DND-41 (cell line): ENCODE measurements at places on chromosomes 11 and 22.

GRCh38 chr11:59196777-59197176 is 15.9 kb downstream of the MPEG1 start:
- no peak for DNase-seq

- DNase-seq, result no peak
Measured at GRCh38 chr11:11215944-11216343, 137.1 kb downstream of the CSNK2A3 start.

DNA sequence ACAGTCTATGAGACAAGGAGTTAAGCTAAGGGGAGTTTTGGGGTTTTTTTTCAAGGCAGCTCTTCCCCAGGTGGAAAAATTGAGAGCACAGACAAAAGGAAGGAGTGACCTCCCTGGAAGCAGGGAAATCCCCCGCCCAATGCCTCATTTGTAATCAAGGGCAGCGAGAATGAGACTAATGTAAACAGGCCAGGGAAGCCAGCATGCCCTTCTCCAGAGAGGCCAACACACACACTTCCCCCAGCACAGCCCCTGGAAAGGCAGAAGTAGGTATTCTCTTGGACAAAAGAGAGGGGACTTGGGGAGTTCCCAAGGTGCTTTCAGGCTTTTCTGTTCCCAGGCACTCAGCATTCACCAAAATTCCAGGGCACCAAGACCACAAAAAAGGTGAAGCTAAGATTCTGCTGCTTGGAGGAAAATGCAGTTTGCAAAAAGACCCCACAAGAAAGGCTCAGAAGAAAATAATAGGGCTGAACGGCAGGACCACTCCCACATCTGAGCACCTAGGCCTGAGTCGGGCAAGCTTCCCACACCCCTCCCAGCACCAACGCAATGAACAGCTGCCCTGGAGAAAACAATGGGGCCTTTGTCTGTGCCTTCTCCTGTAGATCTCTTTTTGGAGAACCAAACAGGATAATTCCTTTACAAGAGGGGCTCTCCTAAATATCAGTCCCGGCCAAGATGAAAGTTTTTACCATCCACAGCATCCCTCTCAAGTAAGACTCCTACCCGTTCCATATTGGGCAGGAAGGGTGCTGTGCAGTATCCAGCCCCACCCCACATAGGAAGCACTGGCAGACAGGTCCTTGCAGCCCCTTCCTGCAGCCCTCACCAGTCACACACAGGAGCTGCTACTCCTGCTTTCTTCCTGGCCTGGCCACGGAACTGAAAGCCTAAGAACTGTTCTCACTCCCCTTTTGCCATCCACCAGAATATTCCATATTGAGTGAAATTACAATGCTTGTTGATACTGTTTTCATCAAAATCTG is 70.7 kb upstream of the AKIP1 start:
- no peak for DNase-seq

- no peak for DNase-seq
Measured at GRCh38 chr11:88535916-88536547, 198.5 kb upstream of the CTSC start.

- no peak for DNase-seq
Measured at GRCh38 chr11:65503949-65504673, 5.3 kb downstream of the MALAT1 start.

DNA sequence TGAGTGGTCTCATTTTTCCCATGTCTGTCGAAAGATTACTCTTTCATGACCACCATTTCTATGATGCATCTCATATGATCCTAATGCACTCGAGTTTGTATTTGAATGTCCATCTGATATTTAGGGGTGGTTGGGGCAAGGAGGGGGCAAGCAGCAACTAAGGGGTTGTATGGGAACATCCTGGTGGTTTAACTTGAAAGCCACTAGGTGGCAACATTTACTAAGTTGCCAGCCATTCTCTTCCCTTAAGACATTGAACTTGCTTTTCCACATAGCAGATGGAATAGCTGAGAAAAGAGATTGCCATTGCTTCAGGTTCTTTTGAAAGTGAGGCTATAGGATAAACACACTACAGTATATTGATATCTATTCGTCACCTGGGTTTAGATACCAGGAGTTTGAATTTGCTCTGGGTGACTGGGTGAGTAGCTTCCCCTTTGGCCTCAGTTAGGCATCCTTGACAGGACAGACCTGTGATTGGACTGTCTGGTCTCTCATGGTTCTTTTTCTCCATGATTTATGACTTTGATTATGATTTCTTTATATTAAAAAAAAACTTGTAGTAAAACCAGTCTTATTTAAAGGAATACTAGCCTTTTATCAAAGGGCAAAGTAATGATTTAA is 32.4 kb downstream of the NF2 start:
- peak; percentile 26 for DNase-seq

DNA sequence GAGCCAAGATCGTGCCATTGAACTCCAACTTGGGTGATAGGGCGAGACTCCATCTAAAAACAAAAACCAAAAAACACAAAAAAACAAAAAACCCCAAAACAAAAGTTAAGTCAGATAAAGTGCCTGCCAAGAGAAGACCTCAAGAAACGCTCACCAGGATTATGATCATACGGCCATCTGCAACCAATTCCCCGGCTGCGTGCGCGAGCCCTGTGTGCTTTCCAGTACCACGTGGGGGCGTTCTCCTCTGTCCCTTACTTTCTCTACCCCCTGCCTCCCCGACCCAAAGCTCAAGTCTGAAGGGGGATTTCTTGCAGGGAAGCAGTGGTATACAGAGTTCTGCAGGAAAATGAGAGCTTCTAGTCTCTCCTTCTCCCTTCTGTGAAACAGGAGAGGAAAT is 10.5 kb upstream of the RPS19BP1 start:
- DNase-seq, result peak; percentile 39

- no peak for DNase-seq
Measured at GRCh38 chr11:63870351-63871140, 31.6 kb downstream of the MARK2 start.

GRCh38 chr11:72039031-72039855 is 40.5 kb downstream of the IL18BP start:
- no peak for DNase-seq

- DNase-seq, result peak; percentile 12
Measured at GRCh38 chr22:41799486-41800347, 762 bp upstream of the CCDC134 start.

DNA sequence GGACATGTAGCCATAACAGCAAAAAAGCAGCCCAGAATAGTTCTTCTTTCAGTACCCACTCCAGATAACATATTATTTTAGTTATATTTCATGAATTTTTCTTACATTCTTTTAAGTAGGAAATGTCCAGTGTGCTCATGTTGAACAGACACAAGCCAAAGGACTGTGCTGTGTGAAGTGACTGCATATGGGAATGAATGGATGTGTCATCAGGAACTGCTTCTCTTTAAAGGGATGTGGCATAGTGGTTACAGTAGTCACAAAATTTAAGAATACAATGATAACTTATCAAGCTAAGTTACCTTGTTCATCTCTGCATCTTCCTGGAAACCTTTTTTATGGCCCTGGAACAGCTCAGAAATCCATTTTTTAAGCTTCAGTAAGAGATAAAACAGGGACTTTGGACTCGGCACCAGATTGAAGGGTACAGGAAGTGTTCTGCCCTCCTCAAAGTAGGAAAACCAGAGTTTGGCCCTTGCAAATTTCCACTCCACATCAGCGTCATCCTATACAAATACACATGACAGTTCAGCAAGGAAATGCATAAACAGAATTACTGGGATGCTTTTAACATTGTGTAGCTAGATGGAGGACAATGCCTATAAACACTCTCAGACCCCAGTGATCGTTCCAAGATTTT is 112.8 kb downstream of the TRPC6 start:
- no peak for DNase-seq

DNA sequence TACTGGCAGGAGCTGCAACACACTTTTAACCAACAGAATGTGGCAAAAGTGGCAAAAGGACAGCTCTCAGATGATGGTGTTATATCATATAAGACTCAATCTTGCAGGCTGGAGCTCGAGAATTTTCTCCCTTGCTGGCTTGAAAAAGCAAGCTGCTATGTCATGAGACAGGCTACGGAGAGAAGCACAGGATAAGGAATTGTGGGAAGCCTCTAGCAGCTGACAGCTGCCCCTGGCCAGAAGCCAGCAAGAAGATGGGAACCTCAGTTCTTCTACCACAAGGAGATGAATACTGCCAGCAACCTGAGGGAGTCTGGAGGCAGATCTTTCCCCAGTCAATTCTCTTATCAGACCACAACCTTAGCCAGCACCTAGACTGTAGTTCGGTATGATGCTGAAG is 24.6 kb downstream of the FXYD6 start:
- DNase-seq, result no peak

GRCh38 chr11:70595452-70595851 is 197.1 kb downstream of the CTTN start:
- DNase-seq, result no peak

DNA sequence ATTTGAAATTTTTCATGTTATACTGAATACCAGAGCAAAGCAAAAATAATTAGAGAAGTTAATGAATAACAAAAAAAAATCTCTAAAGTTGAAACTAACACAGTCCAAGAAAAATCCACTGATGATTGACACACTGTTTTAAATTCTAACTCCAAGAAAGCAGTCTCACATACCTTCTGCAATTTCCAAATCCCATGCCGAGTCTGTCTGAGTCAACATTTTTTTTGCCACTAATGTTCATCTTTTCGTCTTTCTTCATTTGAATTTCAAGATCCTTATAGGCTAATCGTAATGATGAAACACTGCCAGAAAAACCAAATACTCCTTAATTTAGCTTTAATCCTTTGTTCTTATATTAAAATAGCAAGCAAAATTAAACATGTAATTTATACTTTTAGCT is 39.5 kb downstream of the ARFGAP3 start:
- DNase-seq, result no peak

GRCh38 chr11:6152126-6152525 is 18.0 kb downstream of the OR52B2 start:
- DNase-seq, result no peak

- no peak for DNase-seq
Measured at GRCh38 chr11:117315285-117316196, 515 bp downstream of the BACE1 start.

DNA sequence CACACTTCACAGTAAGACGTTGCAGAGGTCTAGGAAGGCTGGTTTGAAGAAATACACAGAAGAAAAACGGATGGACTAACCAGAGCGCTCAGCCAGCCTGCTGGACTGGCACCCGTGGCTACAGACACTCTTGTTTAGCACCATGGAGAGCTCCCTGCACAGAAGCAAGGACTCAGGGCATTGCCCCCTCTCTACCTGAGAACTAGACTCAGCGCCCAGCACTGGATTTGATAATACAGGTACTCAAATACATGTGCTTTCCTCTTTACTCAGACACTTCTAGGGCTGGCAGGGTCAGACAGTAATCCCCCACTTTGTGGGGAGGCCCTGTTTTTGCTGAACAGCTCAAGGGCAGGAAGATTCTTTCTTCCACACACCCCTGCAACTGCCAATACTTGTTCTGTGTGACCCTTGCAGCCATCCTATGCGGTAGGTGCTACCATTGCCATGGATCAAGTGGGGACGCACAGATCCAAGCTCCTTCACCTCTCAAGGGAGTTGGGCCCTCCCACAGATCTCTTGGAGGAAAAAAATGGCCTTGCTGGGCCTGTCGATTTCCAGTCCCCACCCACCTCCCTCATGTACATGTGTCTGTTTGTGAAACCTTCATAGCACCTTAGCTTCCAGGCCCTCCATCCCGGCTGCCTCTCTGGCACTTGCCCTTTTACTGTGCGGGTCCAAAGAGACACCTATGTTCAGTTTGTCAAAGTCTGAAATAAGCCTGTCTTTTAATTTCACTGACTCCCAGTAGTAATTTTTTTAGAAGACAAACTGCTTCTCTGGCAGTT is 5.1 kb upstream of the P2RX6 start:
- peak; percentile 70 for DNase-seq

- no peak for DNase-seq
Measured at GRCh38 chr22:48667289-48667688, 1160.4 kb downstream of the BRD1 start.

DNA sequence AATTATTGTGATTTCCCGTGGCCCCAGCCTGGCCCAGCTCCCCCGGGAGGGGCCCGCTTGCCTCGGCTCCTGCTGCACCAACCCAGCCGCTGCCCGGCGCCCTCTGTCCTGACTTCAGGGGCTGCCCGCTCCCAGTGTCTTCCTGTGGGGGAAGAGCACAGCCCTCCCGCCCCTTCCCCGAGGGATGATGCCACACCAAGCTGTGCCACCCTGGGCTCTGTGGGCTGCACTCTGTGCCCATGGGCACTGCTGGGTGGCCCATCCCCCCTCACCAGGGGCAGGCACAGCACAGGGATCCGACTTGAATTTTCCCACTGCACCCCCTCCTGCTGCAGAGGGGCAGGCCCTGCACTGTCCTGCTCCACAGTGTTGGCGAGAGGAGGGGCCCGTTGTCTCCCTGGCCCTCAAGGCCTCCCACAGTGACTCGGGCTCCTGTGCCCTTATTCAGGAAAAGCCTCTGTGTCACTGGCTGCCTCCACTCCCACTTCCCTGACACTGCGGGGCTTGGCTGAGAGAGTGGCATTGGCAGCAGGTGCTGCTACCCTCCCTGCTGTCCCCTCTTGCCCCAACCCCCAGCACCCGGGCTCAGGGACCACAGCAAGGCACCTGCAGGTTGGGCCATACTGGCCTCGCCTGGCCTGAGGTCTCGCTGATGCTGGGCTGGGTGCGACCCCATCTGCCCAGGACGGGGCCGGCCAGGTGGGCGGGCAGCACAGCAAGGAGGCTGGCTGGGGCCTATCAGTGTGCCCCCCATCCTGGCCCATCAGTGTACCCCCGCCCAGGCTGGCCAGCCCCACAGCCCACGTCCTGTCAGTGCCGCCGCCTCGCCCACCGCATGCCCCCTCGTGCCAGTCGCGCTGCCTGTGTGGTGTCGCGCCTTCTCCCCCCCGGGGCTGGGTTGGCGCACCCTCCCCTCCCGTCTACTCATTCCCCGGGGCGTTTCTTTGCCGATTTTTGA is 3.3 kb upstream of the ANKRD13D start:
- DNase-seq, result no peak
